ENCODE measurements at places on chromosomes 5 and 9. TPM values are rescaled to one million over a fixed set of nuclear protein-coding genes. Genes with fewer than 3 reads are reported as not detected.
A peak's percentile ranks its signal among the peaks of the same experiment; 100 is the strongest.

- no peak for DNase-seq
- H3K27ac ChIP-seq = no peak overlapping the region
- no peaks in the 10 kb centered on the region for H3K36me3 ChIP-seq
- H3K4me1 ChIP-seq = no peaks in the 10 kb centered on the region
- H3K27me3 ChIP-seq = no peaks in the 10 kb centered on the region
Measured at GRCh38 chr5:157710882-157711281, 20.3 kb upstream of the THG1L start.

DNA sequence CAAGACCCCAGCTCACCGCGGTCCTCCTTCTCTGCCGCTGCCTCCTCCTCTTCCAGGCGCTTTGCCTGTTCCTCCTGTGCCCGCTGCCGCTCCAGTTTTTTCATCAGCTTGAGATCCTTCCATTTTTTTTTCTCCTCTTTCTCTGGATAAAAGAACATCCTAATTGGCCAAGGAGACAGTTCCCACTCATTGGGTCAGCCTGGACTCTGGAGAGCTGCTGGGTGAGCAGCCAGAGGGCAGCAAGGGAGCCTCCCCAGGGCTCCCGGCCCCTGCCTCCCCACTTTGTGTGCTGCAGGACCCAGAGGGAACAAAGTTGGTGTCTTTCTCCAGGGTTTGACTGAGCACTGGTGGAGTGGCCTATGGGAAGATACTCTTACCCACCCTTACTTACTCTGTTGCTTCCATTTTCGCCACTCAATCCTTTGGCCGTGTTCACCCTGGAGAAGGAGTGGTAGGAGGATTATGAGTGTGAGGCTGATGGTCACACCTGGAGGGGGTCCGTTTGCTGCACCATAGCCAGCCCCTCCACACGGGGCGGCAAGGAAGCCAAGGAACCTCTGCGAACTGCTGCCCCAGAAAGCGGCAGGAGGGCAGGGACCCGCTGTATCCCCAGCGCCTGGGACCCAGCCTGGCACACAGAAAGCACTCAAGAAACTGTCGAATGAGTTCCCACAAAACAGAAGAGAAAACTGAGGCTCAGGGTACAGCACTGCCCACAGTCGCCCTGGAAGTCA lies 708 bp downstream of the SPOUT1 start:
- peak overlapping the region; percentile 43 for H3K27ac ChIP-seq
- DNase-seq = no peak
- peaks cover 52% of the 10 kb centered on the region for H3K36me3 ChIP-seq
- H3K27me3 ChIP-seq = no peaks in the 10 kb centered on the region
- peak overlapping the region; percentile 85 for H3K4me3 ChIP-seq

Gene APBA1
- total RNA-seq = 76.4 TPM

GRCh38 chr9:83538890-83539238 lies 663 bp upstream of the FRMD3 start:
- no peaks in the 10 kb centered on the region for H3K36me3 ChIP-seq
- H3K4me3 ChIP-seq = peak overlapping the region; percentile 75
- H3K27me3 ChIP-seq = peaks cover 9% of the 10 kb centered on the region

DNA sequence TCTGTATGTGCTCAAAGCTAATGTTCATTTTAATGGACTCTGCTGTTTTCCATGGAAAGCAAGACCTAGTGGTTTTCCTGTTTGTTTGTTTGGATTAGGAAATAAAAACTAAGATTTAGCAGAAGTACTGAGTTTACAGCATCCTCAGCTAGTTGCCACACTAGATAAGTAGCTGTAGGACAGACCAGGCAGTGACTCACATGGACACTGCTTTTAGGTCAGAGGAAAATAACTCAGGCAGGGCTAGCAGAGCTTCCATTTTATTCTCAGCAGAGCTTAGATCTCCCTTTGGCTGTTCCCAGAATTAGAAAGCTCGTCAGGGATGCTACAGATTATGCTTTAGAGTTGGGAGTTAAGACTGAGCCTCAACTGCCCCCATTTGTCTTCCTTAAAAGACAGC lies 204.4 kb downstream of the SH3GL2 start:
- no peaks in the 10 kb centered on the region for H3K27me3 ChIP-seq
- no peaks in the 10 kb centered on the region for H3K36me3 ChIP-seq
- H3K4me1 ChIP-seq = no peaks in the 10 kb centered on the region

DNA sequence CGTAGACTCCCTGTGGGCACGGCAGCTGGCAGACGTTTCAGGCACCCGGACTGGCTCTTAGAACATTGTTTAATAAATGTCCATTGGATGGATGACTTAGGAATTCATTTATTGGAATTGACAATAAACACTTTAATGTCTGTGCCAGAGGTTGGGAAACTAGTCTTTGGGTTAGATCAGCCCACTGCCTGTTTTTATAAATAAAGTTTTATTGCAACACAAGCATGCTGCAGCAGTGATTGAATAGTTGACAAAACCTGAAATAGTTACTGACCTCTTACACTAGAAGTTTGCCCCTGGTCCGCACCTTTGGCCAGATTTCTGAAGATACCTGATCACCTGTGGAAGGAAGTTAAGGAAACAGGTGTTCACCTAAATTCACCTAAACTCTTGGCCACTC lies 51.6 kb downstream of the DMRT1 start:
- H3K4me1 ChIP-seq = peaks cover 6% of the 10 kb centered on the region
- no peak for DNase-seq
- peaks cover 2% of the 10 kb centered on the region for H3K27me3 ChIP-seq

- H3K4me3 ChIP-seq = no peak overlapping the region
- no peaks in the 10 kb centered on the region for H3K36me3 ChIP-seq
- DNase-seq = no peak
Measured at GRCh38 chr5:60077292-60077691, 183.8 kb upstream of the PDE4D start.

GRCh38 chr5:149152317-149152746 lies 11.0 kb downstream of the ABLIM3 start:
- no peak overlapping the region for H3K4me3 ChIP-seq
- H3K4me1 ChIP-seq = peaks cover 3% of the 10 kb centered on the region
- no peaks in the 10 kb centered on the region for H3K36me3 ChIP-seq
- DNase-seq = no peak

All from spinal cord (tissue), 10 donors.